ENCODE measurements at places on chromosomes 6 and 20.

- no peak for DNase-seq
Observed at GRCh38 chr6:54729716-54730115, 116.9 kb upstream of the FAM83B start.

DNA sequence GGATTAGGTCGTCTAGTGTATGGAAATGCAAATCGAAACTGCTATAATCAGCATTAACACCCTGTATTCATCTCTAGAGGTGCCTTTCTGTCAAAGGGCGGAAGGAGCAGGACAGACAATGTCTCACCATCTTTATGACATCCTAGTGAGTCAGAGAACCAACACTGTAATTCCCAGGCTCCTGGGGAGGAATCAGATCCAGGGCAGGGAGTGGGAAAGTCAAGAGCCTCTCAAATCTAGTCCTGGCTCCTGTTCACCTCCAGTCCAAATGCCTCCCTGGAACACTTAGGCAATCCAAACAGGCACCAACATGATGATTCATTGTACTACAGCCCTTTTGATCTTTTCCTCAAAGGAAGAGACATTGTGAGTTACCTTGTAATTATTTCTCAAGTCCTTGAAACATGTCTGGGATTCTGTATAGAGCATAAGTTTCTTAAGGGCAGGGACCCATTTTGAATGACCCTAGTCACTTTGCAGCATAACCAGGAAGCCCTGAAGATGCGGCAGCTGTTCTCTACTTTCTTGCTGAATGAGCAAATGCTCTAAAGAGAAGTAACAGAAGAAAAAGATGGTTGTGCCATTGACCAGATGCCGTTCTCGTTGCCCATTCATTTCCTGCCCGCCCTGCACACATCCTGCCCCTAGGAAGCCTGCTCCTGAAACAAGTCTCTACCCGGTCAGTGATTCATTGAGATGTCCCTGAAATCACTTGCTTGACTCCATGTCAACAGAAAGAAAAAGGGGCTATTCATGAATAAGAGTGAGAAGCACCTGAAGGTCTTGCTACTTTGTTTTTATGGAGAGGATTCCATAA, 112.8 kb upstream of the JARID2 start:
- DNase-seq = no peak

DNA sequence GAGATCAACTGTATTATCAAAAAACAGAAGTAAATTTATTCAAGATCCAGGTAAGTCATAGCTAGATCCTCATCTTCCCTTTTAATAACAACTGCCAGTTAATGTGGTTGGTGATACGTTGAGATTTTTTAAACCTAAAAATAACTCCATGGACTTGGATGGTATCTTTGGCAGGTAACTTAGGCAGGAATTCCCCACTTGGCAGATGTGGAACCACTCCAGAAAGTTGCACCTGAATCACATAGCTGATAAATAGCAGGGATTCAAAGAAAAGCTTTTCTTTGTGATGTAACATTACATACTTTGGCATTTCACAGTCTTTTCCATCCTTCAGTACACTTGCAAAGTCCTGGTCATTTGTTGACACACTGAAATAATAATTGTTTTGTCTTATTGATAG, 62.6 kb downstream of the PRPH2 start:
- no peak for DNase-seq

- peak; percentile 88 for DNase-seq
Observed at GRCh38 chr6:293193-294174, 1.2 kb downstream of the DUSP22 start.

- DNase-seq = no peak
Observed at GRCh38 chr20:59149678-59150504, 13.7 kb upstream of the ZNF831 start.

DNA sequence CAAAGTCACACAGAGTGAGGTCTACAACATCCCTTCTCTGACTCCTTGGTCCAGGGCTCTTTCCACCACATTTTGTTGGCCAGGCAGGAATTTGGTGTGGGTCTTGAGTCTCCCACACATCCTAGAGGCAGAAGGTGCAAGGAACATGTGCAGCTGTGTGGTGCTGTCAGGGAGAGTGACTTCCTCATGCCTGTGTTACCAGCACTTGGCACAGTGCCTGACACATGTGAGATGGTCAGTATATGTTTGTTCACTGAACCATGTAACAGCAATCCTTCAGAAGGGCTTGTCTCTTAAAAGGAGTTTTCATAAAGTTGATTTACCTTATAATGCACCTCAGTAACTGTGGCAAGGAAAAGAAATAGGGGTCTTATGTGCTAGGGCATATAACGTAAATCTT, 168.5 kb downstream of the CDC5L start:
- DNase-seq = no peak

- no peak for DNase-seq
Observed at GRCh38 chr6:135012349-135012748, 42.3 kb downstream of the HBS1L start.

DNA sequence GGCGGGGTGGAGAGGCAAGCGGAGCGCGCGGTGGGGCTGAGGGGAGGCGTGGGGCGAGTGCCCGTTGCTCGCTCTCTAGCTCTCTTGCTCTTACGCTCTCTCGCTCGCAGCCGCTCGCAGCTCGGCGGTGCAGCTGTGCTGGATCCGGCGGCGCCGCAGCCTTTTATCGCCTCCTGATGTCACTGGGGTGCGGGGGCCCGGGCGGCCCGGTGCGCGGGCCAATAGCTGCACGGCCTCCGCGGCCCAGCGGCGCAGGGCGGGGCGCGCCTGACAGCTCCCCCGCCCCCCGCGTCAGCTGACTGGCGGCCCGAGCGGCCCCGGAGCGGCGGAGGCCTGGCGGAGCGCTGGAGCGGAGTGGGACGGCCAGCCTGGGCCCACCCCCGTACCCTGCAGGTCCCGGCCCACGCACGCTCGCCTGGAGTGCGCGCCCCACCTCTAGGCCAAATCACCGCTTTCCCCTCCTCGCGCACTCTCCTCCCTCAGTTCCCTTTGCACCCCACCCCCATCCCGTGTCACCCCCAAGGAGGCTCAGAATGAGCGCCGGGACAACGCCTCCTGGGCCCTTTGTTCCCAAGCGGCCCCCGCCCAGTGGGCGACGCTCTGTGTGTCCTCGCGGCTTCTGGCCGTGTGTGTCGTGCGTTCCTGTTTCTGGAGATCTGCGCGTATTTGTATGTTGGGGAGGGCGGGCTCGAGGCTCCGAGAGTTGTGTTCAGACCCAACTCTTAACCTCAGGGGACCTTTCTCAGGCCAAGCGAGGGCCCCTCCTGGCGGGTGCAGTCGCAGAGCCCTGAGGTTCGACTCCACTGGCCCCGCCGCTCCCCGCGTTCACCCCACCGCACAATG, at the start of gene MAFB:
TSS of gene MAFB (minus strand) at position 137 of the 843 bp plus-strand sequence. CDS start 386 bp downstream, outside the sequence.
- DNase-seq = peak; percentile 96

DNA sequence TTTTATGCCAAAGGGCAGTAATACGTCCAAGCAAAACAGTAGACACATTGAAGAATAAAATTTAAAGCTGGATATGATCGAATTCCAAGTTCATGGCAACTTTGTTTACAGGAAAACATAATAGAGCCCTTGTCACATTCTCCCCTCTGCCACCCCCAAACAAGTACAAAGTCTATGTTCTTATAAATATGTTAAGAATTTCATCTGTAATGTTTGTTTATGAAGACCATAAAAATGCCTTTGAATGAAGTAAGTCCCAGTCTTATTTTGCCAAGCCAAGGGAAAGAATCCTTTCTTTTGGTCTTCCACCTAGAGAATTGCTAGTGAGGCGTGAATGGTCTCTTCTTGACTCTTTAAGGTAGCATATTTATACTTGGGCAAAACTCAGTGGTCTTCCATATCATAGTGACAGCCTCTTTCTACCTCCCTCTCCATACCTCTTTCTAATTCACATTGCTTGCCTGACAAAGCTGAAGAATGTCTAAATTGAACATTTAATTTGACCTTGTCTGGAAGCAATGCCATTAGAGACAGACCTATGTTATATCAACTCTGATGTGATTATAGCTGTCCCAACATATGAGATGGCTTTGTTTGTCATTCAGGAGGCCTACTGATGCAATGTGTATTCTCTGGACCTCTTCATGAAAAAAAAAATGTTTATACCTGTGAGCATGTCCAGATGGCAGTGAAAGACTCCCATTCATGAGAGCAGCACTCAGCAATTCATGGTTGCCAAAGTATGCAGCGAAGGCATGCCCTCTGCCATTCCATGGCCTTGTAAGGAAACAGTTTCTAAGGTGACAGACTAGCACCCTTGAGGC, 70.6 kb upstream of the CCN2 start:
- DNase-seq = no peak

DNA sequence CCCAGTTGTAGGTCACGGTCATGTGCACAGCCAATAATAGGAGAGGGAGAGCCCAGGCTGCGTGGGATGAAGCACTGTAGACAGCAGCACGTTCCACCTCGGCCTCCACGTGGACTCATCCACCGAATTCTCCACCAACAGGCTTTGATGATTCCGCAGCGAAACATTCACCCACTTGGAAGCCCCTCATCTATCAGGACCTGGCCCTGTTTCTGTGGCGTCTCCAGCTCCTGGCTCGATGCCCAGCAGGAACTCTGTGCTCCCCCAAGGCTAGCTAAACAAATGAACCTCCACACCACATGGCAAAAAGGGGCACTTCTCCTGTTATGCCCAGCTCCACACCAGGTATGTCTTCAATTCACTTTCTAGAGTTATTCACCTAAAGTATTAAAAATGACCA, 237.9 kb upstream of the PDE10A start:
- no peak for DNase-seq

DNA sequence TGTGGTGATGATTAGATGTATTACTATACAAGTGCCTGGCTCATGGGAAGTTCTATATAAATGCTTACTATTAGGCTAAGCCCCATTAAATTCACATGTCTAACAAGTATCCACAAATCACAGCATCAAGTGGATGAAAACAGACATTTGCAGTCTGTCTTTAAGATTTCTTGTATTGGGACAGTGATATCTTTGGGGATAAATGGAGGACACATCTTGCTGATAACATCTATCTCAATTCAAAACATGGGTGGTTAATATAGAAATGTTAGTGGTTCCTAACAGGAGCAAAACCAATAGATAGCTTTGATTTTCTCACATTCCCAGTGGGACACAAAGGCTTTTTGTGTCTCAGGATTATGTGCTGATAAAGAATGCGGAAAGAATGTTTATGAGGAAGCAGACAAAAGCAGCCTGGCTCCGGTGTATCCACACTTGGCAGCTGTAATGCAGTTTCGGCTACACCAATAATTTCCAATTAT, 29.3 kb downstream of the PTPRK start:
- peak; percentile 85 for DNase-seq

GRCh38 chr6:49902856-49903255, 36.5 kb upstream of the CRISP1 start:
- DNase-seq = no peak

GRCh38 chr6:1439349-1439748, 50.0 kb downstream of the FOXF2 start:
- DNase-seq = no peak

GRCh38 chr6:169096388-169096787, 157.3 kb downstream of the THBS2 start:
- DNase-seq = no peak

- no peak for DNase-seq
Observed at GRCh38 chr6:166344240-166344639, 1.9 kb upstream of the SFT2D1 start.

DNA sequence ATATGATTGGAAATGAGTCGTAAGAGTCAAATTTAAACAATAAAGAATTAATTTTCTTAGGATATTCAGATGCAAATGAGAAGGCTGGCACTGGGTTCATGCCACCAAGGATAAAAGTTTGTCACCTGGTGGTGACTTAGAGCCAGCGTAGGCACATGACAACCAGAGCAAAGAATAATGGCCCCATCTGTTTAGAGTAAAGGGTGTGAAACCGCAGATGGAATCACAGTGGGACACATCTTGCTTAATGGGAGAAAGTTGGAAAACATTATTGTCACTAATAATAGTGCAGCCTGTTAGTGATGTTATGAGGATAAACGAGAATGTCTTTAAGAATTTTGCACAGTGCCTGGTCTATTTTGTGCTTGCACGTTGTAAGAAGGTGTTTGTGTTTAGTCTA, 727.8 kb downstream of the QKI start:
- no peak for DNase-seq

DNA sequence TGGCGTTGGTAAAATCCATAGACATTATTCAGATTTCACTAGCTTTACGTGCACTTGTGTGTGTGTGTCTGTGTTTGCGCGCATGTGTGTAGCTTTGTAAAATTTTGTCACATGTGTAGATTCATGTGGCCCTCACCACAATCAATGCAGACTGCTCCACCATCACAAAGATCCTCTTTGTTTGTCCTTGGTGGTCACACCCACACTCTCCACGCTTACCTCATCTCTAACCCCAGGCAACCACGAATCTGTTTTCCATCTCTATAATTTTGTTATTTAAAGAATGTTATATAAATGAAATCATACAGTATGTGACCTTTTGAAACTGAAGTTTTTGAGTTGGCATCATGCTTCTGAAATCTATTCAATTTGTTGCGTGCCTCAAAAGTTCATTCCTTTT, 58.5 kb downstream of the GRM1 start:
- DNase-seq = no peak

DNA sequence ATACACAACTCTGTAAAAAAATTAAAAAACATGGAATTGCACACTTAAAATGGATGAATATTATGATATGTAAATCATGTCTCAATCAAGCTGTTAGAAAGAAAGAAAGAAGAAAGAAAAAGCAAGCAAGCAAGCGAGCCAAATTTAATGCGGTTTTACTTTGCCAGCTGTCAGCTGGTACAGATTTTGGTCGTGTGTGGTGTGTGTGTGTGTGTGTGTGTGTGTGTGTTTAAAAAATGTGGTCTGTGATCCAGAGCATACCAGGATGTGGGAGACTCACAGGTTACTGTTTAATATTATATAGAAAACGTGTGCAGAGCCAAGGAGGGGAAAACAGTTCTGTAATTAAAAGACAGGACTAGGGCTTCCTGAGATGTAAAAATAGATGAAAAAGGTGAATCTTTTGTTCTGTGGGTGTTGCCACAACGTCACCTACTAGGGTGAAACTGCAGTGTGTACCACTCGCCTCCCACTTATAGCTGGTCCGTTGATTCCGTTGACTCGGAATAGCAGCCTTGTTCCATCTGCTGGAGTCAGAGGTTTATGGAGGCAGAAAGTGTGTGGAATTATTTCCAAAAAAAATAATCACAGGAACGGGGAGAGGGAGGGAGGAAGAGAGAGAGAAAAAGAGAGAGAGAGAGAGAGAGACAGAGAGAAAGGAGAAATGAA, 197.7 kb downstream of the BCAS1 start:
- no peak for DNase-seq

DNA sequence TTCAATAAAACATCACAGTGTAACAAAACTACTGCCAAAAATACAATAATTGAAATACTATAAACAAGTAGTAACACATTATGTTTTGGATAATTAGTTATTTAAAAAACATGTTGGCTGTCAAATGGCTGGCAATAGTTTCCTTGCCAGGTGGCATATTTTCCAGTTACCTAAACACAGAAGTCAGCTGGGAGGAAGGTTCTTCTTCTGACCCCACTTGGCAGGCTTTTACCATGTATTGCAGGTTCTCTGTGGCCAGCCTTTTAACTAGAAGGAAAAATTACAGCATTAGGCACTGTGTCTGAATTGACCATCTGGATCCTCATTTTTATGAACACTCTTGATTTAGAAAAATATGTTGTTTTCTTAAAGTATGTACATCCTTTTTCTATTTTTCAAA, 131.4 kb downstream of the MMS22L start:
- DNase-seq = no peak

GRCh38 chr20:32036252-32036651, 15.8 kb upstream of the HCK start:
- DNase-seq = no peak

GRCh38 chr20:53597521-53598120, 4.0 kb upstream of the ZNF217 start:
- no peak for DNase-seq
